Fibroblast of mammary gland (primary cell): ENCODE measurements at places on chromosomes 13 and 19.
A peak's percentile ranks its signal among the peaks of the same experiment; 100 is the strongest.

DNA sequence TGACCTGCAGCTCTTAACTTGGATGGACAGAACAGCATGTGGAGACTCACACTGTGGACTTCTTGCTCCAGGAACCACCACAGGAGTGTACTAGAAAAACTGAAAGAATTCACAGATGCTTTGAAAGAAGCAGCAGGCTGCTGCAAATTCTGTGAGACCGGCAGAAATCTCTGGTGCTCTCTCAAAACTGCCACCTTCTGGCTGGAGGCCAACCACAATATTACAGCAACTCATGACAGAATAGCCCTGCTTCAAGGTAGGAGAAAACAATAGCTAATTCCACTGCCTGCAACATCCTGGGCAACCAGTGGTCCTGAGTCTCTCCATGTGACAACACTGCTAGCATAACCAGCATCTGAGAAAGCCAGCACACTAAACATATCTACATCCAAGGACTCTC is 26.9 kb downstream of the CDK8 start:
- no peak for DNase-seq

- DNase-seq, result peak; percentile 81
These were observed 33.8 kb upstream of the GARRE1 start for GRCh38 chr19:34220472-34221063.

DNA sequence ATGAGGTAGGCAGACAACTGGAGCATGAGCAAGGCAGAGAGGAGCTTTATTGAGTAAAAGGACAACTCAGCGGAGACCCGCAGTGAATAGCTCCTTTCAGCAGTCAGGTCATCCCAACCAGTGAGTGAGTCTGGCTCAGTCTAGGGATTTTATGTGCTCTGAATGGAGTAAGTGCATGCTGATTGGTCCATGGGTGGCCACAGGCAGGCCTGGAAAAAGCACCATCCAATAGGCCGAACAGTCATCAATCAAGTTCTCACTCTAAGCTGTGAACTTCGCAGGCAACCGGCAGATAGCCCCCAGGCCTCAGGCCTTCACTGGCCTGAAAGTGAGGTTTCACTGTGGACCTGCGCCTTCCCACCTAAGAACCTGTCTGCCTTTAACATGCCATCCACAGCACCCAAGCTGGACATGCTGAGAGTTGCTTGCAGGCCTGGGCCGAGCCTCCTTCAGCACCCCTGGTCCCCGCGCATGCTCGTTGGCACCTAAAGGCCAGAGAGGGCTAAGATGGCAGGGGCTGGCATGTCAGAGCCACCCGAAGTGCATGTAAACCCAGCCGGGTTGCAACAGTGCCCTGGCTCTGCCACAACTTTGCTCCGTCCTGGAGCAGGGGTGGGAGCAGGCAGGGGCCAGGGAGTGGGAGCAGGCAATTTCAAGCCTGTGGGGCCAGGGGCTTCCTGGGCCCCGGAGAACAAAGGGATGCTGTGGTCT is 698.7 kb downstream of the SLITRK1 start:
- DNase-seq, result no peak

DNA sequence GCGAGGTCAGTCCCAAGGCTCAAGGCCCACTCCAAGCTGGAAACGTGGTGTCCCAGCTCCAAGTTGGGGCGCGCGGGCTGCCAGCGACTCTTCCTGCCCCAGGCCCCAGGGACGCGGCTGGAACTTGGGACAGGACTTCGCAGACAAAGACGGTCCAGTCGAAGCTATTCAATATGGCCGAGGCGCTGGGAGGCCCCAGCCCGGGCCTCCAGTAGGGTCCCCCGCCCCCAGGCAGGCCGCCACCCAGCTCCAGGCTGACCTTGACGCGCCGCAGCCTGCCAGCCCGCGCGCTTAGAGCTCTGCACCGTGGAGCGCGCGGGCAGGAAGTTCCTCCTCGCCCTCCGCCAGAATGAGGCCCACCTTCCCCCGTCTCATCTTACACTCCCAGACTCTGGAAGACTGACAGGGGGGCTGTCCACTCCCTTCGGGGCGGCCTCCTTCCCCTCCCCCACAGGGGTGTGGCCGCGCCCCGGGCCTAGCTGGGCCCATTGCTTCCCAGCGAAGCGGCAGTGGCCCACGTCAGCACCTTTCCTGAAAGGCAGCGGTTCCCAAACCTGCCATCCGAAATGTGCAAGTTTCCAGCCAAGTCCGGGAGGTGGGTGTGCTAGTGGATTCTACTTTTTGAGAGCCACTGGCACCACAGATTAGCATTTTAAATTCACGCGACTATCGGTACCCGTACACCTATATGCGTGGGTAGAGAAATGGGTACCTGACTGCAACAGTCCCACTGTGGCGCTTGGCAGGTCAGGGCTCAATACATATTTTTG is at the start of gene CCDC8:
CCDC8 (minus strand) TSS at position 303 of the 770 bp plus-strand sequence. CDS start 754 bp downstream, outside the sequence.
- DNase-seq, result peak; percentile 95

GRCh38 chr13:49208619-49209018 is 11.5 kb upstream of the MLNR start:
- DNase-seq, result no peak

- DNase-seq, result no peak
These were observed 44.6 kb downstream of the ANKRD27 start for GRCh38 chr19:32630338-32630737.

DNA sequence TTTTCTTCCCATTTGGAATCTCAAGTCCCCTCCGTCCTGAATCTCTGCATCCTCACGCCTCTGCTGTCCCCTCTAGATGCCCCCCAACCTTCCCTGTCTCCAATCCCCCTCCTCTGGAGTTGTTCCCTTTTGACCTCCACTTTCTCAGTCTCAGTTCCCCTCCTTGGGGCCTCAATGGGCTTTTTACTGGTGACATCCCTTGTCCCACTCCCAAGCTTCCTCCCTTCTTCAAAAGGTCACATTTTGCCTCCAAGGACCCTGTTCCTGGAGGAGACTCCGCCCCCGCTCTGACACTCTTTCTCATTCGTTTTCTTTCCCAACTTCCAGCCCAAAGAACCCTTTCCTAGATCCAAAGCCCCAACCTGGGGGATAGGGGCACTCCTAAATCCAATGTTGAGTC is 1.0 kb downstream of the AP2S1 start:
- no peak for DNase-seq
